ENCODE measurements at places on chromosomes 6 and 20. TPM values are rescaled to one million over a fixed set of nuclear protein-coding genes. Genes with fewer than 3 reads are reported as not detected.

The DNAH8 gene
- total RNA-seq: not detected

The SGK2 gene
- not detected for total RNA-seq

The PPT2 gene
- 14.3 TPM for total RNA-seq

The NMBR gene
- 0.11 TPM for total RNA-seq

The DEFB113 gene
- not detected for total RNA-seq

The PNPLA1 gene
- not detected for total RNA-seq

The ENPP5 gene
- total RNA-seq: 1.5 TPM

The TPX2 gene
- total RNA-seq: 95.4 TPM

The HSPA1L gene
- total RNA-seq: 0.62 TPM

The PGC gene
- total RNA-seq: not detected

The MICA gene
- total RNA-seq: 53.6 TPM

The PAX1 gene
- total RNA-seq: not detected

The CASP8AP2 gene
- 3.7 TPM for total RNA-seq

The SIRPB2 gene
- 0.15 TPM for total RNA-seq

The DACT2 gene
- total RNA-seq: 0.16 TPM

The AIF1 gene
- total RNA-seq: not detected

The OPRL1 gene
- total RNA-seq: 0.30 TPM

The KCNK16 gene
- not detected for total RNA-seq

The SLC22A7 gene
- not detected for total RNA-seq

The BPIFA1 gene
- not detected for total RNA-seq

The C6orf120 gene
- total RNA-seq: 20.5 TPM

The CLIC5 gene
- total RNA-seq: not detected

The SIM1 gene
- total RNA-seq: not detected

The MBOAT1 gene
- 7.6 TPM for total RNA-seq

The CNPY3 gene
- total RNA-seq: 45.3 TPM

The HEBP2 gene
- total RNA-seq: 103 TPM

The REV3L gene
- 8.2 TPM for total RNA-seq

The BFSP1 gene
- total RNA-seq: 2.2 TPM

The PLCB1 gene
- total RNA-seq: 0.57 TPM

The DEFB132 gene
- total RNA-seq: not detected

The SLC17A2 gene
- not detected for total RNA-seq

The DUSP22 gene
- 35.4 TPM for total RNA-seq

The LKAAEAR1 gene
- total RNA-seq: 2.6 TPM

The OLIG3 gene
- total RNA-seq: not detected

The PRND gene
- total RNA-seq: not detected

The KCNQ2 gene
- total RNA-seq: not detected

The WFDC2 gene
- total RNA-seq: not detected

The ZBTB12 gene
- total RNA-seq: 0.30 TPM

The CDSN gene
- 1.7 TPM for total RNA-seq

The LIN28B gene
- not detected for total RNA-seq

The CNR1 gene
- total RNA-seq: not detected

The CASS4 gene
- total RNA-seq: not detected

The ITCH gene
- 47.5 TPM for total RNA-seq

All from hair follicular keratinocyte (primary cell).